Fibroblast of villous mesenchyme (primary cell): ENCODE measurements at places on chromosomes 5 and 9. TPM values are rescaled to one million over a fixed set of nuclear protein-coding genes. Genes with fewer than 3 reads are reported as not detected.
A peak's percentile ranks its signal among the peaks of the same experiment; 100 is the strongest.

SOX30 gene
- total RNA-seq, result under 0.01 TPM in 1 of 2 replicates, not detected in the other

GPR151 gene
- not detected in 2 replicates for total RNA-seq

ZNG1C gene
- 17.7 and 21.6 TPM in 2 replicates for total RNA-seq

EFNA5 gene
- total RNA-seq, result 3.2 and 6.5 TPM in 2 replicates

FOXD4L3 gene
- 0.32 TPM in 1 of 2 replicates, not detected in the other for total RNA-seq

PLPP1 gene
- total RNA-seq, result 97.6 and 201 TPM in 2 replicates

- peak; percentile 85 for DNase-seq
Measured at GRCh38 chr9:118561051-118561450, 808.2 kb downstream of the BRINP1 start.

DNA sequence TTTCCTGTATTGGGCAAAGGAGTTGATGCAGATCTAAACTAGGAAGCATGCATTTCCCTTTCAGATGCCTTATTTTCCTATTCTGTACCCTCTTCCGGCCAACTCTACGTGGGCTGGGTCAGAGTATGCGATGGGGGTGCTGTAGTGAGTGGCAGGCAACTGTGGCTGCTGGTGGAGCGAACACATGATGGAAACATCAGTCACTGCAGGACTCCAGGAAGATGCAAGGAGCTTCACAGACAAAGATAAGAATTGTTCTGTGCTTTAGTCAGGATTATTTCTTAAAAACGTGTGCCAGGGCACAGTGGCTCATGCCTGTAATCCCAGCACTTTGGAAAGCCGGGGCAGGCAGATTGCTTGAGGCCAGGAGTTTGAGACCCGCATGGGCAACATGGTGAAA is 75.1 kb downstream of the PSAT1 start:
- DNase-seq, result no peak

DNA sequence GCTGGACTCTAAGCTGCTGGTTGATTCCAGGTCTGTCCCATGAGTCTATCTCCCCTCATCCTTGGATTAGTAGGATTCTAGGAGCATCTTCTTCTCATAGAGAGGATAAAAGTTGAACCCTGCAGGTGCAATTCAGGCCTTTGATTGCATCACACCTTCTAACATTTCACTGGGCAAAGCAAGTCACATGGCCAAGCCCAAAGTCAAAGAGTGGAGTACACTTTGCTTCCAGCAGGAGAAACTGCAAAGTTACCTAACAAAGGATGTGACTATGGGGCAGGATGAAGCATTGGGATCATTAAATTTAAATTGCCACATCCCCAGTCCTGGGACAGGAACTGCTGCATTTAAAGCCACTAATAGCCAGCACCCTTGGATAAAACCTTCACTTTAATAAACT is 51.0 kb upstream of the EGFLAM start:
- peak; percentile 19 for DNase-seq

- no peak for DNase-seq
Measured at GRCh38 chr9:138073808-138074207, 196.2 kb downstream of the CACNA1B start.

DNA sequence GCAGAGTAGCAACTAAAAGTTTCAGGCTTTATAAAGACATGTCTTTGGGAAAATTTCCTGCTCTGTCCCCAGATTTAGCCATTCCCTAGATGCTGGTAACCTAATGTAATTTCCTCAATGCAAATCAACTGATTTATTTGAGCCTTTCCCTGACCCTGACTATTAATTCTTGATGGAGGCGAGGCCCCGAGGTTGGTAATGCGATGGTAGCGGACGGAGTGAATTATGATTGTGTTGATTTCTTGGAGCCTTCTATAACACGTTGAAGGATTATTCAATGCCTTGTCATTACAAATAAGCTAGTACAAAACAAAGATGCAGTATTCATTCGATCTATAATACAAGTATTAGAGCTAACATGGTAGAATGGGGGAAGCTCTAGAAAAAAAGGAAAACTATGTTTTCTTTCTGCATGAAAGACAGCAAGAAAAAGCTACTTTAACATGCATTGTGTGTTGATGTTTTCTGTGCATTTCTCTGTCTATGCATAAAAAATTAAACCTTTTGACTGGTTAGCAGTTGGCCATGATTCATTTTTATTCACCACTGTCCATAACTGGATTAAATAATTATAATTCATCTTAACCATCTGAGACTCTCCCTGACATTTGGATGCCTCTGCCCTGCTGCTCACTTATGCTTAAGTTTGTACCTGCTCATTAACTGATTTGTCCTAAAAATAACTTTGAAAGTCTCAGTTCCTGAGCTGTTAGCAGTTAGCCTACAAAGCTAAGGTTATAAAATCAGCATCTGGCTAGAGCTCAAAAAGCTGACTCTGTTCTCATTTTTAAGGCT is 490.2 kb upstream of the NUDT12 start:
- DNase-seq, result no peak

- DNase-seq, result no peak
Measured at GRCh38 chr5:67494186-67494855, 297.7 kb upstream of the CD180 start.

GRCh38 chr9:87529671-87530070 is 32.0 kb downstream of the DAPK1 start:
- DNase-seq, result no peak

DNA sequence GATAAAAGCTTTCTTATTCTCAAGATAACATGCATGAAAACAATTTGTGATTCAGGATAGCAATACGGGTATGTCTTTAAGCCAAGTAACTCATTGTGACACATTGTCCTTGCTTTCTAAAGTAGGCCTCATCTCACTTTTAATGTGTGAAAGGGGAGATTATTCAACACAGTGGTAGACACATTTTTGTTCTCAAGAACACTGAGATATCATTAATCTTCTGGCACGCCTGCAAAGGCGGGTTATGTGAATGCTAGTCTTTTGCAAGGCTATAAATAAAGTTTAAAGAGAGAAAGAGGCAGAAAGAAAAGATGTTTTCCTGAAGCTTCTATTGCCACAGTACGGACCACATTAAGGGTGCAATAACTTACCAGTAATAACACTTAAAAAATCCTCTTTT is 181.8 kb upstream of the MEF2C start:
- DNase-seq, result no peak

GRCh38 chr5:126417178-126417577 is 6.0 kb upstream of the GRAMD2B start:
- DNase-seq, result no peak

GRCh38 chr5:111694133-111694532 is 62.9 kb downstream of the NREP start:
- DNase-seq, result peak; percentile 90

GRCh38 chr5:33719769-33720168 is 172.0 kb downstream of the ADAMTS12 start:
- no peak for DNase-seq

- DNase-seq, result peak; percentile 50
Measured at GRCh38 chr9:136629879-136630661, 32.6 kb upstream of the EGFL7 start.

- no peak for DNase-seq
Measured at GRCh38 chr5:132915681-132916080, 42.2 kb downstream of the LEAP2 start.

GRCh38 chr9:122005597-122005996 is 87.5 kb downstream of the TTLL11 start:
- peak; percentile 20 for DNase-seq

- DNase-seq, result no peak
Measured at GRCh38 chr5:56077796-56078233, 83.1 kb upstream of the IL6ST start.

DNA sequence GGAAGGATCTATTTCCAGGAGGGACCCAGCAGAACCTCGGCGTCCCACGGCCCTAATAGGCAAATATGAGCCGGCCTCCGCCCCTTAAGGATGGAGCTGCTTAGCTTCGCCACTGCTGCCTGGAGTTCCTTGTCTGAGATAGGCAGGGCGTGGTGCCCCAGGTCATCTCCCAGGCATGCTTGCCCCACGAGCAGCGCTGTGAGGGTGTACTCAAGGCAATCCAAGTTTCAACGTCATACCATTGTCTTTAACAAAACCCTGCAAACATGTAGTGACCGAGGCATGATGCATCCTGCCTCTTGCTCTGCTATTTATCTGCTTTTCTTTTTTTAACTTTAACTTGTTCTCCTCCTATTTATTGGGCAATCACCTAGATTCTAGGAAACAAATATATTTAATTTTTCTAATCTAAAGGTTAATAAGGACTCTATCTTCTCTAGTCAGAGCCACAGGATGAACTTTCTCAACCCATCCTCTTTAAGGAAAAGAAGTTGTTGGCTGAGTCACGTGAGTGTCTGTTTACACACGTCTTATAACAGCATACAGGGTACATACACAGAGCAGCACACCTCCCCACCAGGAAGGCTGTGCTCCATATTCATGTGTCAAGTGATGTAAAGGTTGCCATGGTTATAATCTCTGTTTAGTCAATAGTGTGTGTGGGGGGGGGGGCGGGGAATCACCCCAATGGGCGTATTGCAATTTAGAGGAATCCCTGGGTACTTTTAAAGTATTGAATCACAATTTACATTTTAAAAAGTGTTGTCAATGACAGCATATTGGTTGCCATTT is 27.3 kb upstream of the ZSWIM6 start:
- DNase-seq, result peak; percentile 93
